ENCODE measurements at places on chromosomes 12 and 14. TPM values are rescaled to one million over a fixed set of nuclear protein-coding genes. Genes with fewer than 3 reads are reported as not detected.

- DNase-seq: no peak
Measured at GRCh38 chr12:50047693-50048250, 9.6 kb upstream of the ASIC1 start.

- no peak for DNase-seq
Measured at GRCh38 chr12:124677552-124678356, 110.3 kb upstream of the NCOR2 start.

- no peak for DNase-seq
Measured at GRCh38 chr14:60348211-60348610, 99.2 kb downstream of the PPM1A start.

DNA sequence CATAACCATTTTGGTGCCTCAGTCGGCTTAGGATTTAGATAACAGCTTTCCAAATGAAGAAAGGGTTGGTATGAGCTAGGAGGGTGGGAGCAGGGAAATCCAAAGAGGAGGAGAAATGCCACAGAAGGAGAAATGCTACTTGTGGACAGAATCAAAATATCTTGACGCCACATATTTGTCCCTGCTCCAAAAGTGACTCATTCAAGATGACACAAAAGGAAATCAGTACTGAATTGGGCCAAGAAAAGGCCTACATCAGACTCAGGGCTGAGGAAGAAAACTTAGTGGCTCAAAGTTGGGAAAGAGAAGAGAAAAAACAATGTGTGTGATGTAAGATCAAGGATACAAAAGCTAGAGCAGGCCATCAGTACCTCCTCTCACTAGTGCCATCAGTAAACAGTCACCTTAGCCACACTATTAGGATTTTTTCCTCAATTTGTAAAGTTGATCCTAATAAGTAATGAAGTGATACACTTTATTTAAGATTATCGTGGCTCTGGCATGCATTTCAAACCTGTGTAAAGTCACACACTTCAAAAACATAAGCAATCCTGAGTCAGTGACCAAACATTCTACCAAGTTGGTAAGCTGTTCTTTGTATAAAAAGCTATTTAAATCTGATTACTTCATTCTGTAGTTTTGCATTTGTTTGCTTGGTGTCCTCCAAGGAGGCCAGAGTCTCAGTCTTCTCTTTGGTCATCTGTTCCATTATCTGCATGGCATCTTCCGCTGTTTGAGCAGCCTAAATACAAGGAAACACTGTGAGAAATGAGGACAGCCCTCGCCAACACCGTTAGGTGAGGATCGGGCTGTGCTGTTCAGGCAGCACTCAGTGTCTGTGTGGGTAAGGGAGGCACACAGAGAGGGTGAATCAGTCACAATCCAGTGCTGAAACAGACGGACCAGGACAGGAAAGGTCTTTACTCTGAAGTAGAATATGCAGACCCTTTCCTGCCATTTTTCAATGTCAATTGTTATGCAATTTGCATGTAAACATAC is 52.6 kb upstream of the VPS33A start:
- DNase-seq: no peak

DNA sequence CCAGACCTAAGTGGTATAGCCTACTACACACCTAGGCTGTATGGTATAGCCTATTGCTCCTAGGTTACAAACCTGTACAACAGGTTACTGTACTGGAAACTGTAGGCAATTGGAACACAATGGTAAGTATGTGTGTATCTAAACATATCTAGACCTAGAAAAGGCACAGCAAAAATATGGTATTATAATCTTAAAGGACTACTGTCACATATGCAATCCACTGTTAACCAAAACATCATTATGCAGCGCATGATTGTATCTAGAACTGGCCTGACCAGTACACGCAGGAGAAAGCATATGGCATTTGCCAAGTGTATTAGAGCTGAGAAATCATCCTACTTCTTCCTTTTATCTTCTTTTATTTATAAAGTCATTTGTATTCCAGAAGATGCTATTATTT is 75.5 kb downstream of the SLC8A3 start:
- DNase-seq: no peak

- DNase-seq: no peak
Measured at GRCh38 chr12:12997156-12997555, 2.9 kb downstream of the HEBP1 start.

DNA sequence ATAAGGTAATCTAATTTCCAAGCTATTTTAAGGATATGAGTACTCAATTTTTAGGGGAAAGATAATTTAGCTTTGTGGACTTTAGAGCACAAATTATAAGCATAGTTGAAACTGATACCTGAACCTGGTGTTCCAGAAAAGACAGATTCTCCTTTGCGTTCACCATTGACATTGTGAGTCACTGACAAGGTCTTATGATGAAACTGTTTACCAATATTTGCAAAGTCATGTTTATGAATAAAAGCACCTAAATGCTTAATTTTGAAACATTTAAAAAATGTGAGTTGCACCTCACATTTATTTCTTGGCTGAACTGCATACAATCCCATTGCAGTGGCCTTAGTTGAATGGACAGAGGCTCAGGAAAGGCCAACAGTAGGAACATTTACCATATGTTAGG is 3.9 kb downstream of the BCAT1 start:
- no peak for DNase-seq

The SPTB gene
- total RNA-seq: 0.22 TPM

The TCL1B gene
- 18.5 TPM for total RNA-seq

The INTS13 gene
- 83.0 TPM for total RNA-seq

GRCh38 chr12:13074396-13075117 is 28.9 kb downstream of the GSG1 start:
- no peak for DNase-seq

DNA sequence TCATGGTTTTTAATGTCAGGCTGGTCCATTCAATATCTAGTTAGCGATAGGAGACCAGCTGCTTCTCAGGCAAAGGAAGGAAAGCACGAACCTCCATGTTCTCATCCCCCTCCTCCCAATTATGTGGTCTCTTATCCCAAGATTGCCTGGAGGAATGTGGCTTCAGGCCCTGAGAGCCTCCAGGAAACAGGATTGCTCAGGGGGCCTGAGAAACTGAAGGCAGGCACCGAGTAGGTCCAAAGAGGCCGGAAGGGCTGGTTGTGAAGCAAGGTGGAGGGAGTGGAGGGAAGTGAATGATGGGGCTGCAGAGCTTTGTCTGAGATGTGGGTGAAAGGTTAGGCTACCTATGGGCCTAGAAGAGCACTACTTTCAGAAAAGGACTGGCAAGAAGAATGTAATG is 188.2 kb upstream of the DDHD1 start:
- no peak for DNase-seq

DNA sequence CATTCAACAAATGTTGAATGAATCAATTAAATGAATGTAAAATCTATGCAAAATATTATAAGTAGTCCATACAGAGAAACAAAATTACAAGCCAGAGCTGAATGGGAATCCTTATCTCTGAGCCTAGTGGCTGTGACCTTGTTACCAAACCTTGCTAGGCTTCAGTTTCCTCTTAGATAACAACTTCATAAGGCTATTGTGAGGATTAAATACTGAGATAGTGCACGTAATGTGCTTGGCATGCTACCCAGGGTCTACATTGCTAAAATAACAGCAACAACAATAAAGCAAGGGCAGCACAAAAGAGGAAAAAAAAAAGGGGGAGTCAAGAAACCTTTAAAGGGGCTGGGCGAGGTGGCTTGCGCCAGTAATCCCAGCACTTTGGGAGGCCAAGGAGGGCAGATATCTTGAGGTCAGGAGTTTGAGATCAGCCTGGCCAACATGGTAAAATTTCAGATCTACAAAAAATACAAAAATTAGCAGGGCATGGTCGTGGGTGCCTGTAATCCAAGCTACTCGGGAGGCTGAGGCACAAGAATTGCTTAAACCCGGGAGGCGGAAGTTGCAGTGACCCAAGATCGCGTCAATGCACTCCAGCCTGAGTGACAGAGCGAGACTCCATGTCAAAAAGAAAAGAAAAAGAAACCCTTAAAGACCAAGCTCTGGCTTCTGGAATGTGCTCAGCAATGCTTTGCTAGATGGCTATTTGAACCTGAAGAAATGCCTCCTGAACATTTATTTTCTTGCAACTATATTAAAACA is 14.1 kb downstream of the STAB2 start:
- DNase-seq: no peak

The LRRC74A gene
- not detected for total RNA-seq

DNA sequence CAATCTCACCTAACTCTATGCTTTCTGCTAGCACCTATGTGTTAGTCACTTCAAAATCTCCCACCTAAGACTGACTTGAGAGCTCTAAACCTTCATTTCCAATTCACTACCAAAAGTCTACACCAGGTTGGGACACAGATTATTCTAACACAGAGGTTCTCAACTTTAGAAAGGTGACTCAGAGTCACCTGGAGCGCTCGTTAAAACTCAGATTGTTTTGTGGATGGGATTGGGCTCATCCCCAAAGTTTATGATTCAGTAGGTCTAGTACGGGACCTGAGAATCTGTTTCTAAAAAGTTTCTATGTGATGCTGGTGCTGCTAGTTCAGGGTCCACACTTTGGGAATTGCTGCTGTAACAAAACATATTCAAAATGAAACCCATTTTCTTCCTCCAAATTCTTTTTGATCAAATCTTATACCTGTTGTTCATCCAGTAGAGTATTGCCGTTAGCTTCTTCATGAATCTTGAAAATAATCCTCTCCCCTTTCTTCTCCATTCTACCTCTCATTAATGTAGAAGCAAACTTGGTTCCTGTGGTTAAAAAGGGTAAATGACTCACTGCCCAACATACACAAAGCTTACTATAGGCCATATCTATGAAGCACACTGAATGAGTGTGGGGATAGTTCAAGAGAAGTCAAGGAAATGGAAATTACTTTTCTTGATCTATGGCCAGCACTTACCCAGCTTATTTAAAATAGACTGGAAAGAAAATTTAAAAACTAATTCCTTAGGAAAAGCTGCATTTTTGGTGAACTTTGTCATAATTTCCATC is 206.7 kb downstream of the KIF21A start:
- DNase-seq: no peak

The HEBP1 gene
- total RNA-seq: 5.0 TPM

DNA sequence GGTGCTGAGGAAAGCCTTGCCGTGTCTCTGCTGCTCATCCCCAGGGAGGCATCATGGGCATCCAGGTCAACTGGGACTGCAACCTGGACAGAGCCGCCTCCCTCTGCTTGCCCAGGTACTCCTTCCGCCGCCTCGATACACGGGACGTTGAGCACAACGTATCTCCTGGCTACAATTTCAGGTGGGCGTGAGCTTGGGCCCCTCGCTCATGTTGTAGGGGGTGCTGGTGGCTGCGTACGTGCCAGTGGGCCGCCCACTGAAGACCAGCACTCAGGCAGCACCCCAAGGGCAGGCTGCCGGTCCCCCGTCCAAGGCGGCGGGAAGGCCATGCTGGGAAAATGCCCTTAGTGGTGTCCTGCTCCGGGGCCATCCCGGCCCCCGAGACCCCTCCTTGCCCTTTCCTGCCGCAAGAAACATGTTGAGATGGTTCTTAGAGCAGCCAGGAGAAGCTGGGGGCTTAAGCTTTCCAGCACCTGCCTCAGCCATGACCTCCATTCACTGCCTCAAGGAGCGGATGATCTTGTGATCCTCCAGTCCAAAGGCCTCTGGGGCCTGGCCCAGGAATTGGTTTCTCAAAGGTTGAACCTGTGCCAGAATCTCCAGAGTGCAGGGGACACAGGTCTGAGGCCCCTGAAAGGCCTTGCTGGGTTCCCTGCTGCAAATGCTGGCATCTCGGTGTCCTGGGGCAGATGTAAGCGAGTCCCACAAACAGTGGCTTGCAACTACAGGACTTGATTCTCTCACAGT is 19.2 kb downstream of the P2RX4 start:
- DNase-seq: no peak

GRCh38 chr14:37131205-37131604 is 41.2 kb downstream of the SLC25A21 start:
- DNase-seq: no peak

DNA sequence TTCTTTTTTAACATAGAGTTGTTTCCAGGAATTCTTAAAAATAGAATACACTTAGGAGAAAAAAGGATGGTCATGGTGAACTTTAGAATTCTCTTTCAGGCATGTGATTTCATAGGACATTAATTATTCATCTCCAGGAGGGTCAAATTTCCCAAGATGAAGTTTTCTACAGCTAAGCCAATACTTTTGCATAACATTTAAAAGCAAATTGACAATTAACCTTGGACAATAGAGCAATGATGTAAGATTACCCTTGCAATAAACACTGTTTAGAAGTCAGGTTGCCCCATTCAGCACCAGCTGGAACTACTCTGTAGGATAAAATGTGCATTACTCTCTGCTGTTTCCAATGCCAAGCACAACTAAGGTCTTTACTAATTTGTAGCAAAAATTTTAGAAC is 49.5 kb downstream of the SIX1 start:
- DNase-seq: no peak

DNA sequence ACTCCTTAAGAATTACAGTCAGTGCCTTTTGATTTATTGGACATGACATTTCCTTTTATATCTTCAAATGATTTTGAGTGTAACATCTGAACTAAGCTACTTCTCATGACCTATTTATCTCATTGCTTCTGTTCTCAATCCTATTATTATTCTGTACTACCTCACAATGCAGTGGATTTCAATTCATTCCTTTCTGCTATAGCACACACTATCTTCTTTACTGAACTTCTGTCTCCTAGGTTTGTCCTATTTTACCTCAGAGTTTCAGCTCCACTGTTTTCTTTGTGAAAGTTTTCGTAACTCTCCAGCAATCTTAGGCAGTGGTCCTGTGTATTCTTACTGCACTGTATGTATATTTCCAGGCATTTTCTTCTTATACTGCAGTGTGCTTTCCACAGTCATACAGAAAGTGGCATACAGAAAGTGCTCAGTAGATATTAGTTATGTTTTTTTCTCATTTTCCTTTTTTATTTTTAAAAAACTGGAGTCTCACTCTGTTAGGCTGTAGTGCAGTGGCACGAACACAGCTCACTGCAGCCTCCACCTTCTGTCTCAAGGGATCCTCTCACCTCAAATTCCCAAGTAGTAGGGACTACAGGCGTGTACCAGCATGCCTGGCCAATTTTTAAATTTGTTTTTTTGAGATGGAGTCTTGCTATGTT is 368.6 kb upstream of the RGS6 start:
- no peak for DNase-seq
